ENCODE measurements at places on chromosomes 6 and 20.

GRCh38 chr6:128271527-128271926 is 248.9 kb downstream of the PTPRK start:
- no peak for DNase-seq

- DNase-seq: no peak
Measured at GRCh38 chr6:44161997-44162338, 3.3 kb downstream of the CAPN11 start.

DNA sequence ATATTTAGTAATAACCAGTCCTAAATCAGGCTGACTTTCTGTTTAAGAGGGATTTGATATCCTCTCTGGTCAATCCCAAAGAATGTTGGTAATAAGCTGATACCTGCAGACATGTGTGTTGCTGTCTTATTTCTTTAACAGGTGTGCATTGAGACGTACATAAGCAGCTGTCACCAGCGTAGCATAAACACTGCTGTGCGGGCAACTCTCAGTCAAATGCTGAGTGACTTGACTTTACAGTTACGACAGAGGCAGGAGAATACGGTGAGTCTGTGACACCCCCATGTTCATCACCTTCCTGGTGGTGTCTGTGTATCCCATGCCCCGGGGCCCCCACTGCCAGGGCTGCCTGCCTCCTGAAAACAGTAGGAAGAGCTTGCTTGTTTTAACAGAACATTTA is 20.1 kb upstream of the PBOV1 start:
- no peak for DNase-seq

GRCh38 chr6:13147782-13148181 is 180.6 kb downstream of the TBC1D7 start:
- no peak for DNase-seq

- DNase-seq: no peak
Measured at GRCh38 chr6:13089296-13089994, 238.9 kb downstream of the TBC1D7 start.

Data from AG04449 (cell line).